CD8-positive, alpha-beta T cell (primary cell): ENCODE measurements at places on chromosomes 16 and 17.

GRCh38 chr16:87671715-87672270 is 69.5 kb downstream of the JPH3 start:
- DNase-seq: no peak

DNA sequence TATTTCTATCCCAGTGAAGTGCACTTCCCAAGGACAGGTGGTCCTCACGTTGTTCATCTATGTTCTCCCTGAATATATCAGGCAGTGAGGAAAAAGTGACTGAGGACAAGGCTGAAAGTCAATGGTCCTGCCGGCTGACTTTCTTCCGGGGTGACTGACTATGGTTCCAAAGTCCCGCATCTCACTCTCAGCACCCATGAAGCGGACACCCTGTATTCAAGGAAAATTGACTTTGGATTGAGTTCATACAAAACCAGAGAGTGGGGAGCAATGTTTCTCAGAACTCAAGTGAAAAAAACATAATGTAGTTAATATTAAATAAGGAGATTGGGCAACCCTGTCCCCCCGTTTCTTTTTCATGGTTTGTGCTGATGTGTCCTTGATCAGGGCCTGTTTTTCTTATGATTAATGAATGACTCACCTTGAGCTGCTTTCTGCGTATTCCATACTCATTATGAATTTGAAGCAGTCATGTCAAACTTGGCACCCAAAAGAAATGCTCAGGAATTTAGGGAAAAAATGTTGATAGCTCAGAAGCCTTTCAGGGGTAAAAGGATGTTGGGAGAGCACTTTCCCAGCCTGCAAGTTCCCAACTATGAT is 184.0 kb downstream of the CYLD start:
- no peak for DNase-seq

- DNase-seq: no peak
These were observed 85.9 kb downstream of the SNX29 start for GRCh38 chr16:12062343-12063003.

DNA sequence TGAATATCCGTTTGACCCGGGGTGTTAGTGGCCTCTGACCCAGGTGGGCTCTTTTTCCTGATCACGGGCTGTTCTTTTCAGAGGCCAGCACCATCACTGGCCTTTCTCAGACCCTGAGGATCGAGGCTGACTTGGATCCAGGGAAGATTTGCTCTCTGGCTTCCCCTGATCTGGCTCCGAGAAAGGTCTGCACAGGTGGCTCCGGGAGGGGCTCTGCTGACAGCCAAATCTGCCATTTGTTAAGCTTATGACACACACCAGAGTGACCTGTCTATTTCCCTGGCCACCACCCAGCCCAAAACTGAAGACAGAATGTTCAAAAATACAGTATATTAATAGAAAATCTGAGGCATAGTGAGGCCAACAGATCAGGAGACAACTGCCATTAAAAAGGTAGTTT is 221.8 kb upstream of the TNRC6C start:
- no peak for DNase-seq

GRCh38 chr17:6079155-6079888 is 9.1 kb downstream of the WSCD1 start:
- DNase-seq: no peak

DNA sequence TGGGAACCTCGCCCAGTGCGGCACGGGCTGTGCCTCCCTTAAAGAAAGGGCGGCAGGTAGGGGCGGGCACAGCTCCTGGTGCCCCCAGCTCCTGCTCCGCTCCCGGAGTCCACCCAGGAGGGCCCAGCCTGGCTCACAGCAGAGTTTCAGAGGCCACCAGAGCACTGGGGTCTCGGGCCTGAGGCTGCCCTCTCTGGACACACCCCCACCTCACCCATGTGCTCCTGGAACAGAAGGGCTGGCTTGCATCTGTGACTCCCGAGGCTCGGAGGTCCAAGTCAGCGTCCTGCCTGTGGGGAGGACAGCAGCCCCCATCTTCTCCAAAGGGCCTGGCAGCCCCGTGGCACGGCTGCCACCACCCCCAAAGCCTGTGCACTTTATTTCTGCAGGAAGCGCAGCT is 62.7 kb downstream of the RBFOX3 start:
- DNase-seq: no peak

DNA sequence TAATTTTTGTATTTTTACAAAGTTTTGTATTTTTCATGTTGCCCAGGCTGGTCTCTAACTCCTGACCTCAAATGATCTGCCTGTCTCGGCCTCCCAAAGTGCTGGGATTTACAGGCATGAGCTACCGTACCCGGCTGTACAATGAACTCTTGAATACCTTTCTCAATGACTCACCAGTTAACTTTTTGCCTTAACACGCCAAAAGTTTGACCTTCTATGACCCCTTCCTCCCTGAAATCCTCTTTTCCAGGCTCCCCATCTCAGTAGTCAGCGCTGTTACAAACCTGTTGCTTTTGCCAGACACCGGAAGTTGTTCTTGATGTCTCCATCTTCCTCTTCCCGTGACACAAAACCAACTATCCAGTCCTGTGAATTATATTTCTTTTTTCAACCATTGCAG is 158.1 kb upstream of the ASIC2 start:
- DNase-seq: no peak

DNA sequence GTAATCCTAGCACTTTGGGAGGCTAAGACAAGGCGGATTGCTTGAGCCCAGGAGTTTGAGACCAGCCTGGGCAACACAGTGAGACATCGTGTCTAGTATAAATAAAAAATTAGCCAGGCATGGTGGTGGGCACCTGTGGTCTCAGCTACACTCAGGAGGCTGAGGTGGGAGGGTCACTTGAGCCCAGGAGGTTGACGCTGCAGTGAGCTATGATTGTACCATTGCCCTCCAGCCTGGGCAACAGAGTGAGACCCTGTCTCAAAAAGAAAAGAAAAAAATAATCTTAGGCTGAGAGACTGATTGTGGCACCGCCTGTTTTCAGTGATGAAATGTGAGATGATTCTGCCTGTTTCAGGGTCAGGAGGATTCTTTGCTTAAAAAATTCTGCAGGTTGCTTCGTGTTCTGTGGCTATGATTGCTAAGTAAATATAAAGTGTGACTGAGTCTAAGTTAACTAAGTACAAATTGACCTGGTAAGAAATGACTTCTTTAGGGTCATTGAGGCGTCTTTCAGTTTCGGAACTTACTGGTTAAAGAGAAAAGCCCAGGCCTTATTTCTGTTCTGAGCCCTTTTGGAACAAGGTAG is 128.3 kb downstream of the SOCS1 start:
- no peak for DNase-seq

DNA sequence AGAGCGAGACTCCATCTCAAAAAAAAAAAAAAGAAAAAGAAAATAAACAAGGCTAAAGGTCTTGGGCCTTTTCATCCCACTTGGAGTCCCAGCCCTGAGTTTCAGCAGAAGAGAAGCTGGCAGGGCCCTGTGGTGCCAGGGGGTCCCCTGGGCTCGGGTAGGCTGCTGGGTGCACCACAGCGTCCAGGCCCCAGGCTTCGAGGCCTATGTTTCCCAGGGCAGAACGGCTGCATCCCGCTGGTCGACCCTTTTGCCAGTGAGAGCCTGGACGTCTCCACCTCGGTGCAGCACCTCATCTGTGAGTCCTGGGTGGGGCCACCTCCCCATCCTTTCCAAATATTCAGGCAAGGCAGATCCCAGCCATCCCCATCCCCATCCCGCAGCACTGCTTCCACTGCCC is 2.2 kb downstream of the TMEM235 start:
- DNase-seq: no peak

DNA sequence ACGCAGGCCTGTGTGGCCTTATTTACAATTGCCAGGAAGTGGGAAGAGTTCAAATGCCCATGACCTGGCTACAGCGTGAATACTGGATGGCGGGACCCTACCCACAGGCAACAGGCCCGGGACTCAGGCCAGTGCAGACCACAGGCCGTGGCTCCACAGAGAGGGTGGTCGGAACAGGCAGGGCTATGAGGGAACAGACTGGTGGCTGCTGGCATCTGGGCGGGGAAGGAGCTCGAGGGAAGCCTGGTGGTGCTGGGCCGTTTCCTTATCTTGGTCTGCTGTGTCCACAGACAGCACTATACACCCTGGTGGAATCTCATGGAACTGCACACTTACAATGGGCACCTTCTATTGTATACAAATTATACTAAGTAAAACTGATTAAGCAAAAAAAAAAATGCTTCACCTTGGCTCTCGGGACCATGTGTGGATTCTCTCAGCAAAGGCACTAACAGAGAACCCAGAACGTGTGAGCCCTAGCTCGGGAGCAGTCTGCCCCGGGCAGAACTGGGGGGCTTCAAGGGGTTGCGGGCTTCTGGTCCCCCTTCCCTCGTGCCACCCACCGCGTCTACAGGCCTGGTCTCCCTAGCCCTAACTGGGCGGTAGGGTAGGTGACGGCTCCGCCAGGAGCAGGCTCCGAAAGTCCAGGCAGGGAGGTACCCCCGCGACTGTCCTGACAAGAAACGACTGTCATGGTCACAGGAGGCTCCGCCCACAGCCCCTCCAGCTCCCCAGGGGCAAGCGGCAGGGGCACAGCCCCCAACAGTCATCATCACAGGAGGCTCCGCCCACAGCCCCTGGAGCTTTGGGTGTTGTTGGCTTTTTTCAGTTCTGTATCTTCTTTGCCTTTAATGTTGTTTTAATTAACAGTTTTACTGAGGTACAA is 21.8 kb downstream of the CEP131 start:
- peak; percentile 25 for DNase-seq

DNA sequence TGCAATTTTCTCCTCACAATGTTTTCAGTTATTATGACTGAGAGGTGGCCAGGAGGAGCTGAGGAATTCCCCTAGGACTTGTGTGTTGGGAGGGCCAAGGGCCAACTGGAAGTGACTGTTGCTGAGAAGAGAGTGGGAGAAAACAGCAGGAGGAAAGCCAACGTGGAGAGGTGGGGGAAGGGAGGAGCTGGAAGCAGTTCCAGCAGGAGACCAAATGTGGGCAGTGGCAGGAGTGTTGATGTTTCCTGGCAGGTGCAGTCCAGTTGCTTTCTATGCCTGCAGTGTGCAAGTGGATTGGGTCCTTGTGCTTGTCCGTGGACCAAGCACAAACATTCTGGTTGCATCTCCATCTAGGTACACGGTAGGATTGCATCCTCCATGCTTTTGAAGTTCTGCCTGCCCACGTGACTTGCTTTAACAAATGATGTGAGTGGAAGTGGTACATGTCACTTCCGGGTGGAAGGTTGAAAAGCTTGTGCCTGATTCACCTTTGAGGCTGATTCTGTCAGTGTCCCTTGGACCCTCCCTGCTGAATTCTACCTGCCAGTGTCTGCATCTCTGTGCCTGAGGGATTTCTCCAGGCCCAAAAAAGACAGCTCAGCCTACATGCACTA is 54.7 kb upstream of the CRHR1 start:
- no peak for DNase-seq

GRCh38 chr16:3640207-3640606 is 14.3 kb upstream of the DNASE1 start:
- DNase-seq: no peak

GRCh38 chr17:76250141-76250540 is 9.8 kb upstream of the RNF157 start:
- DNase-seq: no peak

DNA sequence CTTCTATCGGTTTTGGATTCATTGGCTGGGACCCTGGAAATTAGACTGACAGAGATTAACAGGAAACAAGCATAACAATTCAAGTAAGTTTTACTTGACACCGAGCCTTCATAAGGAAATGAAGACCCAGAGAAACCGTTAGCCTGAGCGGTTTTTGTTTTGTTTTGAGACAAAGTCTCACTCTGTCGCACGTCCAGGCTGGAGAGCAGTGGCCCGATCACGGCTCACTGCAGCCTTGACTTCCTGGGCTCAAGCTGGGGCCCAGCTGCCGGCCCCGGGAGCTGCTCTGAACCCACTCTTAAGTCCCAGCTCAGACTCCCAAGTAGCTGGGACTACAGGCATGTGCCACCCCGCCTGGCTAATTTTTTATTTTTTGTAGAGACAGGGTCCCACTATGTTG is 321.3 kb downstream of the SEC14L1 start:
- no peak for DNase-seq
